GM12878 (cell line): ENCODE measurements at places on chromosomes 7 and 10. TPM values are rescaled to one million over a fixed set of nuclear protein-coding genes. Genes with fewer than 3 reads are reported as not detected.

DNA sequence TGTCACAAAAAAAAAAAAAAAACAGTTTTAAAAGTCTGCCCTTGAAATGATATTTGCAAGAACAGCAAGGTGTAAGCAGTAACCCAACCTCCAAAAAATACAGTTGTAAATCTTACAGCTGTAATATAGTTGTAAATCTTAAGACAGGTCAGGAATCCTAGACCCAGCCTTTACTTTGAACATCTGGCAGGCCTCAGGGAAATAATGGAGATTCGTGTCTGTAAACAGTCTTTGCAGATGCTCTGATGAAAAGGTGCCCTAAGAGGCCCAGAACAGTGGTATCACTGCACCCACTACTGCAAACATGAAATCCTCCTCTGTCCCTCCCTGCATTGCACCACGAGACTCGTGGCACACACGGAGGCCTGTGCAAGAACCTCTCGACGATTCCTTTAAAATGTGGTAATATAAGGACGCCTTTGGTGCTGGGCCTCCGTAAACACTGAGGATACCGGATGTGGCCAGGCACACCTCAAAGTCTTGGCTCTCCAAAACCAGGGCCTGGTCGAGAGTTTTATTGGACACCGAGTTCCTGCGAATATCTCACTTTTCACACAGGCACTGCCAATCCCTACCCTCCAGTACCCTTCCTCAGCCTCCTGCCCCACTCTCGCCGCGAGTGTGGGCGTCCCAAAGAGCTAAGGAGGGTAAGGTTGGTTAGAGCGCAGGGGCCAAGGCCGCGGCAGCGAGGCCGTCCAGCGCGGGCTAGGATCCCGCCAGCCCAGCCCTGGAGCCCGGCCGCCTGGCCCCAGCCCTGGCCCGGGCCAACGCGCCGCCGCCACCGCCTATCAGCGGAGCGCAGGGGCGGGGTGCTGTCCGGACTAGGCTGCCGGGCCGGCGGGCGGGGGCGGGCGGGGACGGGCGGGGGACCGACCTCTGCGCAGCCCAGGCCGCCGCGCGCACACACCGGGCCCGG, at the start of gene REEP3:
Gene REEP3 (plus strand): TSS at position 902 of the 916 bp plus-strand sequence. CDS start 145 bp downstream, outside the sequence.
- H3K27me3 ChIP-seq, result no peaks in the 10 kb centered on the region
- H3K4me3 ChIP-seq, result peak within 1 kb of the TSS; percentile 89

DNA sequence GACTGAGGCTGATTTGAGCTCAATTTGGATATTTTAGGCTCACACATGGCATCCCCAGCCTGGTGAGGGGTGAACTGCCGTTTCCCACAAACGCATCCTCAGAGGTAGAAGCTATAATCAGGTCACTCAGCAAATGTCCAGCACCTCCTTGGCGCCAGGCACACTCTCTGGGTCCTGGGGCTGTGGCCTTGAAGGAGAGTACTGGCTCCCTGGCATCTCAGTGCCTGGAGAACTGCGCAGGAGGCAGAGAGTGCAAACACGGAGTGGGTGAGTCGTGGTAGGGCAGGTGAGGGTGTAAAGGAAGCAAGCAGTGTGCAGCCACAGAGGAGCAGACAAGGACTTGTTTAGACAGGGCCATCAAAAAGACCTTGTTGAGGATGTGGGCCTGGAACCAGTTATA, 224.0 kb upstream of the ZNF32 start:
- no peaks in the 10 kb centered on the region for H3K27me3 ChIP-seq
- no peaks in the 10 kb centered on the region for H3K36me3 ChIP-seq
- H3K4me3 ChIP-seq, result no peak overlapping the region
- no peak for DNase-seq

AKR1D1 gene
- not detected in 2 replicates for total RNA-seq

CALCR gene
- not detected in 2 replicates for total RNA-seq

DNA sequence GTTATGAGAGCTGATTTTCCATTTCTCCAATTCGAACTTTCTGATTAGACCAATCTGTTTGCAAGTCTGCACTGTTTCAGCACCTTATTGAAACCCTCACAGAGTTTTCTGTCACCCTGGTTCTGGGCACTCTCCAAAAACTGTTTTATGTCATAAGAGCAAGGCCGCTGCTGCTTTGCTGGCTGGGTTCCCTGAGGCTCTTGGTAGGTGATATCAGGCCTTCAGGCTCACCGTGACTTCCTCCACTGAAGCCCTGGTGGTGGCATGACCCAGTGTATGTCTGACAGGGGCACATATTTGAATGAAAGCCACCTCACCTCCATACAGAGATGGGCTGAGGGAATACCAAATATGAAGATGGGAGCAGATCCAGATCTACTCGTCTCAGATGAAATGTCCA, 8.3 kb downstream of the RABGEF1 start:
- H3K36me3 ChIP-seq, result no peaks in the 10 kb centered on the region; the same call in 1 of the 2 replicates
- H3K4me3 ChIP-seq, result no peak overlapping the region
- H3K27me3 ChIP-seq, result no peaks in the 10 kb centered on the region
- peak overlapping the region; percentile 49 for H3K27ac ChIP-seq
- DNase-seq, result no peak

GRCh38 chr10:65306201-65306600, 1619.6 kb upstream of the LRRTM3 start:
- no peak for DNase-seq
- no peaks in the 10 kb centered on the region for H3K4me1 ChIP-seq
- no peak overlapping the region for H3K4me3 ChIP-seq
- no peaks in the 10 kb centered on the region for H3K36me3 ChIP-seq
- no peaks in the 10 kb centered on the region for H3K27me3 ChIP-seq

GRCh38 chr10:69874449-69874848, 72.7 kb downstream of the COL13A1 start:
- H3K27me3 ChIP-seq, result peaks cover 3% of the 10 kb centered on the region; the same call in 1 of the 2 replicates
- H3K4me1 ChIP-seq, result no peaks in the 10 kb centered on the region
- DNase-seq, result no peak
- no peak overlapping the region for H3K4me3 ChIP-seq
- no peak overlapping the region for H3K27ac ChIP-seq
- no peaks in the 10 kb centered on the region for H3K36me3 ChIP-seq

- no peaks in the 10 kb centered on the region for H3K36me3 ChIP-seq
- H3K4me3 ChIP-seq, result no peak overlapping the region
- H3K4me1 ChIP-seq, result no peaks in the 10 kb centered on the region
- H3K27me3 ChIP-seq, result no peaks in the 10 kb centered on the region
- no peak overlapping the region for H3K27ac ChIP-seq
Measured at GRCh38 chr7:125363873-125364272, 434.2 kb upstream of the POT1 start.

GRCh38 chr7:159323359-159323758, 178.7 kb upstream of the VIPR2 start:
- no peak for DNase-seq
- no peaks in the 10 kb centered on the region for H3K4me1 ChIP-seq
- no peaks in the 10 kb centered on the region for H3K27me3 ChIP-seq
- H3K27ac ChIP-seq, result no peak overlapping the region
- no peak overlapping the region for H3K4me3 ChIP-seq

DNA sequence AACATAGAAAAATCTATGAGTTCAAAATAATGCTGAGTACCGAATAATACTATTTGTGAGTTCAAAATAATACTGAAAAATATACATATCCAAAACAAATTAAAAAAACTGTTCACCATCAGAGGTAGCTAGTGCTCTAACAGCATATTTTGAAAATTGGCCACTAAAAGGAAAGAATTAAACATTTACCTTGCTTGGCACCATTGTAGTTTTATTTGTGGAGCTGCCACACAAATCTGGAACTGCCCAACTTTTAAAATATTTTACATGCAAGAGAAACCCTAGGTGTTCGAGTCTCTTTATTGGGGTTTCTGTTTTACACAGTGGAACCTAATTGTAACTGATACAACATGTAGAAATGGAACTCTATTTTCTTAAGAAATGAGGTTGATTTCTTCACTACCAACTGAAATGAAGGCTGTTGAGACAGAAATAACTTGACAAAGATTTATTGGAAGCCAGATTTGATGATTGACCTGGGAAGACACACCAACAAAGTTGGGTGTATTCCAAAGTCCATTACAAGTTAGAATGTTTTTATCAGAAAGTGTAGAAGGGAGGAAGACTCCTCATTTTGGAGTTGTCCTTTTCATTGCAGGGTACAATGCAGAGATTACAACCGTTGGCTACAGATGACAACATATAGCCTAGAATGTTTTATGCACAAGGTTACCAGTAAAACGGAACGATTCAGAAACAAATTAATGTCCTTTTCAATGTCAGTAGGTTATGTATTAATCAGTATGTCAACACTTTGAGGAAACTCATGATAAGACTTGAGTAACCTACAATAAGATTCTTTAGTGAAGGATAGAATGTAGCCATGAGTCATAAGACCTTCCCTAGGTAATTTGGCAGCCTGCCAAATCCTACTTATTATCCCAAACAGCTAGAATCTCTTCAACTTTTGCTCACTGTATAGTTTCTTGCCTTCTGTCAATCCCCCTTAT, 73.8 kb upstream of the PAPSS2 start:
- no peak overlapping the region for H3K4me3 ChIP-seq
- H3K4me1 ChIP-seq, result no peaks in the 10 kb centered on the region
- no peak for DNase-seq
- no peaks in the 10 kb centered on the region for H3K27me3 ChIP-seq
- H3K27ac ChIP-seq, result no peak overlapping the region

GRCh38 chr10:24879861-24880260, 72.5 kb downstream of the PRTFDC1 start:
- no peaks in the 10 kb centered on the region for H3K27me3 ChIP-seq
- no peaks in the 10 kb centered on the region for H3K4me1 ChIP-seq
- no peaks in the 10 kb centered on the region for H3K36me3 ChIP-seq
- no peak overlapping the region for H3K27ac ChIP-seq
- no peak for DNase-seq
- no peak overlapping the region for H3K4me3 ChIP-seq

MBL2 gene
- total RNA-seq, result not detected in 2 replicates

DNA sequence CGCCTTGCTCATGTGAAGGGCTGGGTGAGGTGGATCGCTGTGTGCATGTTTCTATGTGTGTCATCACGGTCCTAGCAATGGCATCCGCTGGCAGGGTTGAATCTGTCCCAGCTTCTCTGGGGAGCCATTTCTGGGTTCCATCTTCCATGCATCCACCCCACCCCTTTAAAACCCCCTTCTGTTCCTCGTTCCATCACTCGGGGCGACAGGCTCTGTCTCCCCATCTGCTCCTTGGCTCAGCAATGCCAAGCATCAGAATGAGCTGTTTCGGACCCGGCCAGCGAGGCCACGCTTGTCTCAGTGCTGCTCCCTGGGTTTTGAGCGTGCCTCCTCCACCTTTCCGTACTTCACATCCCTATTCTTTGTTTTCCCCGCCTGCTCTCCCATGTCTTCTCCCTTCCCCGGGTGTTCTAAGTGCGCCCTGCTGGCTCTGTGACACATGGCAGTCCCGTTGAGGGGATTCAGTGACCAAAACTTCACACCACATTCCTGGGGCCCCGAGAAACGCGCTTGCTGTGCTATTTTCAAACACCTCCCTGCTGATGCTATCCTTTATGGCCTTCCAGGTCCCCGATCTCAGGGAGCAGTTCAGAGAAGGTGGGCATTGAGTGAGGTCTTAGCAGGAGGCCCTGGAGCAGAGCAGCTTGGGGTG, 554.1 kb upstream of the FOXK1 start:
- no peak overlapping the region for H3K27ac ChIP-seq
- no peaks in the 10 kb centered on the region for H3K27me3 ChIP-seq
- no peaks in the 10 kb centered on the region for H3K36me3 ChIP-seq
- no peak for DNase-seq
- H3K4me3 ChIP-seq, result no peak overlapping the region

NACAD gene
- total RNA-seq, result not detected in 2 replicates

- H3K36me3 ChIP-seq, result peaks cover 19% of the 10 kb centered on the region
- no peaks in the 10 kb centered on the region for H3K27me3 ChIP-seq
- no peak overlapping the region for H3K4me3 ChIP-seq
- no peak overlapping the region for H3K27ac ChIP-seq
- DNase-seq, result no peak
Measured at GRCh38 chr7:104998040-104998752, 15.8 kb upstream of the KMT2E start.

GRCh38 chr7:40865441-40866233, 730.8 kb downstream of the SUGCT start:
- DNase-seq, result no peak
- H3K4me3 ChIP-seq, result no peak overlapping the region
- H3K27ac ChIP-seq, result no peak overlapping the region
- H3K36me3 ChIP-seq, result no peaks in the 10 kb centered on the region
- no peaks in the 10 kb centered on the region for H3K4me1 ChIP-seq

PLXDC2 gene
- 0.08 and 0.31 TPM in 2 replicates for total RNA-seq

ZNF487 gene
- total RNA-seq, result 0.74 and 1.1 TPM in 2 replicates

- H3K4me3 ChIP-seq, result no peak overlapping the region
- H3K27ac ChIP-seq, result no peak overlapping the region
Measured at GRCh38 chr7:34074421-34074820, 169.1 kb downstream of the BMPER start.

DNA sequence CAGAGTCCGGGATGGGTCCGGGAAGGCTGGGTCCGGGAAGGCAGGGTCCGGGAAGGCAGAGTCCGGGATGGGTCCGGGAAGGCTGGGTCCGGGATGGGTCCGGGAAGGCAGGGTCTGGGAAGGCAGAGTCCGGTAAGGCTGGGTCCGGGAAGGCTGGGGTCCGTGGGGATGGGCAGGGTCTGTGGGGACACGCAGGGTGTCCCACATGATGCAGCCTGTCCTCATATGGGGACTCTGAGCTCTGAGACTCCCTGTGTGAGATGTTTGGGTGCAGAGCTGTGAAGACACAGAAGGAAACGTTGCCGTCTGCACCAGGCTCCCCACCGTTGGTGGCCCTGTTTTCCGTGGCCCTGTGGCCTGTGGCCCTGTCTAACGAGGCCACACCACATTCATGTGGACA, 45.7 kb upstream of the ADGRA1 start:
- no peak overlapping the region for H3K27ac ChIP-seq
- H3K27me3 ChIP-seq, result no peaks in the 10 kb centered on the region
- H3K36me3 ChIP-seq, result no peaks in the 10 kb centered on the region

DNA sequence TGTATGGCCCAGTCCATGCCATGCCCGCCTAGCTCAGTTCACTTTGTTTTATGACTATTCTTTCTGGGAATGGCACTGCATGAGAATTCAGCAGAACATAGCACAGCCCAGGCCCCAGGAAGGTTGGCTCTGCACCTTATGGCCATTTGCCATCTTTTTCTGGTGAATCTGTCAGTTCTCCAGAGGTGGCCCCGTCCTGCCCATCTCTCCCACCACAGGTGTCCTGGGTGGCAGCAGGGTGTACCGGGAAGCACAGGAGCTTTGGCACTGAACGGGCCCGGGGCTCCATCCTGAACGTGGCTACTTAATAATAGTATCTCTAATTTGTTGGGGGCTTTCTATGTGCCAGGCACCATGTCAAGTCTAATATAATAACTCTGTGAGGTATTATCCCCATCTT, 24.7 kb downstream of the GOLGA7B start:
- DNase-seq, result no peak
- no peaks in the 10 kb centered on the region; the same call in none of the 2 replicates for H3K27me3 ChIP-seq
- H3K36me3 ChIP-seq, result no peaks in the 10 kb centered on the region
- peaks cover under 1% of the 10 kb centered on the region; the same call in 1 of the 2 replicates for H3K4me1 ChIP-seq
- H3K4me3 ChIP-seq, result no peak overlapping the region

ZNF488 gene
- not detected in 2 replicates for total RNA-seq

GRCh38 chr10:125629758-125630376, 53.1 kb downstream of the TEX36 start:
- H3K27me3 ChIP-seq, result no peaks in the 10 kb centered on the region
- H3K4me1 ChIP-seq, result no peaks in the 10 kb centered on the region
- no peak for DNase-seq
- no peak overlapping the region for H3K4me3 ChIP-seq
- H3K27ac ChIP-seq, result no peak overlapping the region
